ENCODE measurements at places on chromosomes 5 and 9. TPM values are rescaled to one million over a fixed set of nuclear protein-coding genes. Genes with fewer than 3 reads are reported as not detected.
A peak's percentile ranks its signal among the peaks of the same experiment; 100 is the strongest.

PGM5 gene
- total RNA-seq: 72.7 TPM

DNA sequence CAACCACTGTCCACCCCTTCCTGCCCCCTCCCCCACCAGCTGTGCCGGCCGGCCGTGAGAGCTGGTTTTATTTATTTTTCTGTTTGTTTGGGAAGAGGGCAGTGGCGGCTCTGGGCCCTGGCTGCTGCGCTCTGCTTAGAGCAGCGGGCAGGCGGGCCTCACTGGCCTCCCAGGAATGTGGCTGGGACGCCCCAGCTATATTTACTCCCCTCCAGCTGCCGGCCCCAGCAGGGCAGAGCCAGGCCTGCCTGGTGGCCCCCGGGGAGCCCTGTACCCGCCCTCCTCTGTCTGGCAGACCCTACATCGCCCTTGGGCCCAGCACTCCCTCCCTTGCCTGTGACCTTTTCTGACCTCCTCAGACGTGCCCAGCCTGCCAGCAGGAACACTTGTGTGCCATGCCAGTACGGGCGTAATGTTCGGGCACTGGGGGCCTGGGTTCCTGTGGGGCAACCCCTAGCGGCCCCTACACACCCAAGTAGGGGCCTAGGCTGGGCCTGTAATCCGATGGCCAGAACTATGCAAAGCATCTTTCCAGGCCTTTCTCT lies 7.7 kb downstream of the CXXC5 start:
- peaks cover 98% of the 10 kb centered on the region for H3K4me1 ChIP-seq
- H3K4me3 ChIP-seq: peak overlapping the region; percentile 8
- H3K27me3 ChIP-seq: no peaks in the 10 kb centered on the region
- H3K27ac ChIP-seq: peak overlapping the region; percentile 94
- peak; percentile 85 for DNase-seq

DNA sequence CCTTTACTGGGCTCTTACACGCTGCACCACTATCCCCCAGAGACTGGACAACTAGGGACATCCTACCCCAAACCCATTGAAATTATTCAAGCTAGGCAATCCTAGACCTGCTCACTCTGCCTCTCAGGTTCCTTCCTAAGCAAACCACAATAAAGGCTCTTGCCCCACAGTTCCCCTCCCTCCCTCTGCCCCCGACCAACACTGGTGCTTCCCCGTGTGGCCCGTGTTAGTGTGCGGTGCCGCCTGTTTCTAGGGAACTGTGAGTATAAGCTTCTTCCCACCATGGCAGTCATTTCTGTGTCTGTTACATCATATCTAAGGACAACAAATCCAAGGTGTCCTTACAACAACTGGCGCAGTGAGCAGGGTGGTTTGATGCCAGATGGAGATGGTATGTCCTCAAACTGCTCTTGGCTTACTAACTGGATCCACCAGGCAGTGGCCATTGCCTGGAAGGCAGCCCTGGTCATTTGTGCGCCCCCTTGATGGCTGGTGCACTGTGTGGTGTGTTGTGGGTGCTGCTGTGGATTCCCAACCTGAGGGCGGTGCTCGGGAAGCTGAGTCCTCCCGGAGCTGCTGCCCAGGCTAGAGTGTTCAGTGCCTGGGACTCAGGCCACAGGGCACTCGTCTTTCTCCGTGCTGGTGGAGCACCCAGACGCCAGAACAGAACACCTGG lies 8.4 kb upstream of the MXD3 start:
- no peak for DNase-seq
- H3K27me3 ChIP-seq: no peaks in the 10 kb centered on the region
- no peak overlapping the region for H3K4me3 ChIP-seq
- H3K36me3 ChIP-seq: peaks cover 22% of the 10 kb centered on the region
- no peak overlapping the region for H3K27ac ChIP-seq
- H3K4me1 ChIP-seq: peaks cover 4% of the 10 kb centered on the region

SLC27A6 gene
- not detected for total RNA-seq

DNA sequence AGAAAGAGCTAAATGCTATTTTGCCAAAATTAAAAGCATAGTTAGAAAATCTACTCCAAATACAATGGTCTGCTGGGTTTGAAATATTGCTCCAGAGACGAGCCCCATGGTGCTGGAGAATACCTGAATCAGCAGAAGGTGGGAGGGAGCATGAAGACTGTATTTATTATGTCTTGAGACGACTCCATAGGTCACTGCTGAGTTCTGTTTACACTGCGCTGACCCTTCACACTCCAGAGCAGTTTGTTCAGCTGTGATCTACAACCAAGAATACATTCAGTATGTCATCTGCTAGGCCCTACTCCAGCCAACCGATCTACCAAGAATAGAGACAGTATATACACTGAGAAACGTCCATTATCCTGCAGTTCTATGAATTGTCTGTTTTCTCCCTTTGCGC lies 150.5 kb downstream of the TLE1 start:
- H3K36me3 ChIP-seq: no peaks in the 10 kb centered on the region
- H3K4me3 ChIP-seq: no peak overlapping the region
- no peak overlapping the region for H3K27ac ChIP-seq
- peaks cover 8% of the 10 kb centered on the region for H3K4me1 ChIP-seq
- no peaks in the 10 kb centered on the region for H3K27me3 ChIP-seq
- no peak for DNase-seq

Data from stomach (tissue), 19 donors.